ENCODE measurements at places on chromosomes 13 and 19. TPM values are rescaled to one million over a fixed set of nuclear protein-coding genes. Genes with fewer than 3 reads are reported as not detected.

The ANGPTL8 gene
- total RNA-seq: not detected

DNA sequence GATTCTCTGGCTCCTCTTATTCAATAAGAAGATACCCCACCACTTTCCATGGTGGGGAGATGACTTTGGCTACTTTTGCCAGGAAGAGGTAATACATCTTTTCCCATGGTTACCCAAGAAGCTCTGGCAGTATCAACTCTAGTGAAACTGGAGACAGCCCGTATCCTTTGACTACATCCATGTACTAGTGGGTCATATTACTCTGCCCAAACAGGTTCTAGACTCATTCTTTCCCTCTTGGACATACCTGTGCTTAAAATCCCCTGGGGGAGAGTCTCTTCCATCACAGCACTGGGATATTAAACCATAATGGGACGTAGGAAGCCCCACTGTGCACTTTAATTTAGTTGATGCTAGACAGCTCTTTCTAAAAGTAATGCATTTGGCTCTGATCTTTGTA lies 144.7 kb upstream of the KLF12 start:
- no peak for DNase-seq

GRCh38 chr13:27466513-27466912 lies 16.1 kb upstream of the MTIF3 start:
- no peak for DNase-seq

DNA sequence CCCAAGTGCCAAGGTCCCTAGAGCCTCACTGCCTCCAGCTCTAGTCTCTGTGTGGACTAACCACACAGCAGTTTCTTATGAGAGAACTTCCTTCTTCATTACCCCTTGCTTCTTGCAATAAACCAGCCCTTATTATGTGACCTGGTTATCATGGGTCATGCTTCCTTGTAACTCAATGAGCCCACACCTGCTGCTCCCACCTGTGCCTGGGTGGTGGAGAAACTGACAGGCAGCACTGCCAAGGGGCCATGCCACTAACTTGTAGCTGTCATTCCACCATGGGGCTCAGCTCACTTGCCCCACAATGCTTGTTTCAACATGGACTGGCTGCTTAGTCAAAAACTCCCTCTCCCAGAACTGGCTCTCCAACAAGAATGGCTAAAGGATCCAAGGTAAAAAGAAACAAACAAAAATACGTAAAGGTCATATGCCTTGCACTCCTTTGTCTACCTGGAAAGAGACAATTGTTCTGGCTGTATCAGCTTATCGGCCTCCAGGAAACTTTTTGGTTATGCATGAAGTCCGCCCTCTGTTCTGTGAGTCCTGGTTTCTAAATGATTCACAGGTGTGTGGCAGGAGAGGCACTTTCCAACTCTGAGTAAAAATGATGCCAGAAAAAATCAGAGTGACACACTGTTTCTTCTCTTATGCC lies 446.4 kb downstream of the COG6 start:
- DNase-seq: no peak

- no peak for DNase-seq
Measured at GRCh38 chr19:1045247-1045603, 5.3 kb downstream of the ABCA7 start.
